ENCODE measurements at places on chromosomes 2 and 18.

DNA sequence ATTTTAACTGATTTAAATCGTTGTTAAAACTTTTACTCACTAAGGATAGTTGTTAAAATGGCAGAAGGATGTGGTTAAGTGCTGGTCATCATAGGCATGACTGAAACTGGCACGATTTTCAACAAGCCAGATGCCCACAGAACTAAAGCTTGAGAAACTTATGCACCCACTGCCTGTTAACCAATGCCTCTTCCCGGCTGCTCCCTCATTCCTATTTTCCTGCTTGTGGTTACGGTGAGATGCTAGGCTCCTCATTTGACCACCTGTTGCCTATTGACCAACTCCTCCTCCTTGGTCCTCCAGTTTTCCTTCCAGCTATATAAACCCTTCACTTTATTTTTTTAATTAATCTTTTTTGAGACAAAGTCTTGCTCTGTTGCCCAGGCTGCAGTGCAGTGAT is 238.7 kb downstream of the TFCP2L1 start:
- no peak for DNase-seq

DNA sequence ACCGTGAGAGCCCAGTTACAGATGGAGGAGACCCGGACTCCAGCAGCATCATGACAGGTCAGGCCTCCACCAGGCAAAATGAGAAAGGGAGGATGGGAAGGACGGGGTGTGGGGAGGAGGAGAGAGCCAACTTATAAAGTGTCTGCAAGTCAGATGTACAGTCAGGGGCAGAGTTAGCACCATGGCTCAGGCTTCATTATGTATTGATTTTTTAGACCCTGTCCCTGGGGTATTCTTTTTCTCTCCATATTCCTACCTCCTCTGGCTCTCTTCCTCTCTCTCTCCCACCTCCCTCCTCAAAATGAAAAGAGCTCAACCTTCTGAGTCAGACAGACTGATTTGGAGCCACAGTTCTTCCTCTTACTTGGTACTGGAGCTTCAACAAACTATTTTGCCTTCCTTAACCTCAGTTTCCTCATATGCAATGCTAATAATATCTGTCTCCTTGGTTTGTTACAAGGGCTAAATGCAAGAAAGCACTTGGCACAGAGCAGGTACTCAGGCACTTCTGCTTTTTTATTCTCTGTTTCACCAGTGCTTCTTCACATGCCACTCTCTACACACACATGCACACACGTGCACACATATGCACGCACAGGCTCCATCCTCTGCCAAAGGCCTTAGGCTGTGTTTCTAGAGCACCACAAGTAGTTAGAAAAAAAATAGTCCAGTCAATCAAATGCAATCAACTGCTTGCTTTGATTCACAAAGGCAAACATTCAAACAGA is 92.3 kb upstream of the PKDCC start:
- DNase-seq: no peak

DNA sequence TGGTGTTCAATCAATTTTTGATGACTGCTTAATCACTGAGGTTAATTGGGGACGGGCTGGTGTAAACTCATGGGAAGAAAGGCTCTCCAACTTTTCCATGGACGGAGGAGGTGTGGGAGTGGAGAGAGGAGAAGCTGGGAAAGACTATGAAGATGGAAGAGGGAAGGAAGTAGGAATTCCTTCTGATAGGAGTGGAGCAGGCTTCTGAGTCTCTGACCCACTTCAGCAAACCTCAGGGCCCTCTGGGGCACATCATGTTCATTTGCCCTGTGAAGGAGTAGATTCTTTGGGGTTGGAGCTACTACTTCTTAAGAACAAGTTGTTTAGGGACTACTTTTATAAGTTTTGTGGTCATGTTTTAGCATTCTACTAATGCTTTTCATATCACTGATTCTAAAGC is 87.0 kb upstream of the MAP4K3 start:
- DNase-seq: no peak

- DNase-seq: no peak
Measured at GRCh38 chr2:233359823-233360222, 5.5 kb downstream of the DGKD start.

- DNase-seq: no peak
Measured at GRCh38 chr2:185891403-185891802, 152.8 kb downstream of the FSIP2 start.

GRCh38 chr2:17441055-17441771 is 77.0 kb downstream of the RAD51AP2 start:
- DNase-seq: no peak

GRCh38 chr18:58787536-58788149 is 77.0 kb upstream of the ZNF532 start:
- DNase-seq: no peak

- DNase-seq: no peak
Measured at GRCh38 chr18:78790960-78791359, 188.7 kb upstream of the SALL3 start.

DNA sequence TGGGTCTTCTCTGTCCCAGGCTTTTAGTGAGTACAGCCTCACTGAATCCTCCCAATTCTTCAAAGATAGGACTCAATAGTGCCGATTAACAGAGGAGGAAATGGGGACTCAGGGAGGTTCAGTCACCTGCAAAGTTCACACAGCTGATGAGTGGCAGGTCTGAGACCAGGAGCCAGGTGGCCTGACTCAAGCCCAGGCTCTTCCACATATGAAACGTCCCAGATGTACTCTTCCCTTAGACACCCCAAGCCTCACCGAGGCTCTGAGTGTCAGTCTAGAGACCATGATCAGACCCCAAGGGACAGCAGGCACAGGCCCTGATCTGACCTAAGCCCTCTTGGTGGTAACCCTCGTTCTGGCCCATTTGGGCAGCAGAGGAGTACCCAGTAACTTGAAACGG is 115.2 kb downstream of the INHBB start:
- DNase-seq: no peak

DNA sequence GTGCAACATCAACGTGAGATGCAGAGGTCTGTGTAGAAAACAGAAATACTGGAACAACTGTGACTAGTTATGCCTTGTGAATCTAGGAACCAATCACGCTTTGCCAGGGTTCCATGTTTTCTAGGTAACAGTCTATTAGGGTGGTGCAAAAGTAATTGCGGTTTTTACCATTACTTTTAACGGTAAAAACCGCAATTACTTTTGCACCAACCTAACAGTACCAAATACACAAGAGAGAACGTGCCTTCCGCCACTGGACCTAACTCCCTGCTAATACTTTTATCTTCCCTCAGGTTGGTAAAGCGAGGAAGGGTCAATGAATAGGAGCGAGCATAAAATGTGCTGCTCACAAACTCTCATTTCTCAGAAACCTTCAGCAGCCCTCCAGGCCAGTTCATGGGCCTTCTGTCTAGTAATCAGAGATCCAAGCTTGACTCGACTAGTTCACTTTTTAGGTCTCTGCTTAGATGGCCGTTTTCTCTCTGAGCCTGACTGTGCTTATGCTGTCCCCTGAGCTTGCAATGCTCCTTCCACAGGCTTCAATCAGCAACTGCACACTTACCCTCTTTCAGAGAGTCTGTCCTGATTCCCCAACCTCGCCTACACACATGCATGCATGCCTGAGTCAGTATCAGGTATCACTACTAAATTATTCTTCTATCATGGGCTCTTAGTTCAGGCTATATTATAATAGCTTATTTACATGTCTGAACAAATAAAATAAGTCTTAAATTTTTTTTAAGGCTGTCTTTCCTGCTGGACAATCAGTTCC is 47.0 kb downstream of the PLEKHM3 start:
- no peak for DNase-seq

DNA sequence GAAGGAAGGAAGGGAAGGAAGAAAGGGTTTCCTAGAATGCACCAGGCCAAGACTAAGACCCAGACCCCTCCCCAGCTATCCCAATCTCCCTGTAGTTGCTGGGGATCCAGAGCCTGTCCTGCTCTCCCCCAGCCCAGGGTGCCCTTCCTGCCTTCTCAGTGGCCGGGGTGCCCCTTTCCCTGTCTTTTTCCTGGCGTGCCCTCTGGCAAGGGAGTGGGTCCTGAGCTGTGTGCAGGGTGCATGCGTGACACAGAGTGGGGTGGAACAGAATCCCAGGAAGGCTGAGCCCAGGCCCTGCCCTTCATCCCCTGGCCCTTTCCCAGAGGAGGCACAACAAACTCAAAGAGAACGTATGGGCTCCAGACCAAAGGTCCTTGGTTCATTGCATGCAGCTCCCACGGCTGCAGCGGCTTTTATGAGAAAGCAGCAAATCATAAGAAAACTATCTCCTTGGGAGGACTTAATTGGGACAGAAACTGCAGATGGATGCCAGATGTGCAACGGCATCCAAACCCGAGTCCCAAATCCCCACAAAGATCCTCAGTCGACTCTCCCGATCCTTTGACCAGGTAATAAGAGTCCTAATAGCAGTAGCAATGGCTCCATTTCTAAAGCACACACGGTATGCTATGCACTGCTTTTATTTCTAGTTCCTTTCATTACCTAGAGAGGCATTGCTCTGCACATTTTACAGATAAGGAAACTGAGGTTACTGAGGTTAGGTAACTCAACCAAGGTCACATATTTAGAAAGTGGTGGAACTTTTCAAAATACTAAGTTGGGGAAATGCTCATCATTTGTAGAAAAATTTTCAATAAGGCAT is 12.7 kb upstream of the ARID5A start:
- DNase-seq: no peak

DNA sequence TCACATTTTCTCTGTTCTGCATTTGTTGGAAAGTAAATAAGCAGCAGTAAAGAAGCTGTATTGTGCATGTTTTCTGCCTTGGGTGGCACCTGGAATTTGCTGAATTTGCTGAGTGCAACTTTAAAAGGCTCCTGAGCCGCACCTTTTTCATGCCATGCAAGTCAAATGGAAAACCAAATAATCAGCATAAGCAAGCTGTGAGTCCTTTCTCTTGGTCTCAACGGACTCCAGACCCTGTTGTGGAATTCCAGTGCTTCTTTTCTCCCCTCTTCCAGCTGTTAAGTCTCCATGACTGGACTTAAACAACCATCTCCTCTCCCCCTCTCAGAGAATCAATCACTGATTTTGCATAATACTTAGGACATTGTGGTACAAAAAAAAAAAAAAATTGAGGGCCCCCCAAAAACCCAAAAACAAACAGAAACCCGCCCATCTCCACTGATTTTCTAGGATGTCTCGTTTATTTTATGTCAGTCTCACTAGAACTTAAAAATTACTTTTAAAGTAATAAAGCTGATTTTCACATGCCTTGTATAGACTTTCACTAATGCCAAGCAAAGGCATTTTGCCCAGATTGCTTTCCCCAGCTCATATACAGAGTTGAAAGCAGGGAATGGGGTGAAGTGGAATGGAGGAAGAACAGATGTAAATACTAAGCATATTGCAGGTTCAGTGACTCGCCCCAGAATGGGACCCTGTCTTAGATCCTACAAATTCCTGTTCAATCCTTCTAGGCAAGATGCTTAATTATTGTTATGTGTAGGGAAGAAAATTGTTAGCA is 5.1 kb upstream of the CETN1 start:
- DNase-seq: no peak

- peak; percentile 39 for DNase-seq
Measured at GRCh38 chr2:48530033-48530811, at the start of gene STON1. STON1 (plus strand) TSS chr2:48530154; CDS start chr2:48580634, 50,480 bp downstream.

DNA sequence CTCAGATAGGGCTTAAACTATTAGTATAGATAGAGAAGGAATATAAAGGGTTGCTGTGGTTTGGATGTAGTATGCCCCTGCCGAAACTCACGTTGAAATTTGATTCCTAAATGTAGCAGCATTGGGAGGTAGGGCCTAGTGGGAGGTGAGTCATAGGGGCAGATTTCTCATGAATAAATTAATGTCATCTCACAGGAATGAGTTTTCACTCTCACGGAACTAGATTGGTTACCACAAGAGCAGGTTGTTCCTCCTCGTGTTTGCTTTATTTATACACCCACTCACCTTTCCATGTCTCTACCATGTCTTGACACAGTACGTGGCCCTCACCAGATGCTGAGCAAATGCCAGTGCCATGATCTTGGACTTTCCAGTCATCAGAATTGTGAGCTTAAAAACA is 218.2 kb downstream of the RBM43 start:
- DNase-seq: no peak

- DNase-seq: no peak
Measured at GRCh38 chr2:137525132-137525531, 439.1 kb upstream of the HNMT start.

GRCh38 chr2:184498936-184499335 is 99.4 kb upstream of the ZNF804A start:
- no peak for DNase-seq

GRCh38 chr18:70627182-70627802 is 338.4 kb downstream of the SOCS6 start:
- no peak for DNase-seq

DNA sequence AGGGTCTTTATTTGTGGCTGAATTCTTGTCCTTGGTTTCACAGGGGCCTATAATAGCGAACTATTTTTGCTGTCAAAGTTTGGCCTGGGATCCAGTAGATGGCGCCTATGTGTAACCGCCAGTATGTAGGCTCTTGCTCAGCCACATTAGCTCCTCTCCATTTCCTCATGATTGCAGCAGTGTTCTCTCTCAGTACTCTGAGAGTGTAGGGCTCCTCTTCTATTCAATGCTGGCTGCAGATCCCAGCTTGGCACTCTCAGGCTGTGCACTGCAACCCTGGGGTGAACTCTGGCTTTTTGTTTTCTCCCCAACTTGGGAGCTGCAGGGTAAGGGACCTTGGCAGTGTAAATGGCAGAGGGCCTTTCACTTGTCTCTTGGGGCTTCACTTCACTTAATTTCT is 344.6 kb upstream of the CHAC2 start:
- DNase-seq: no peak

- no peak for DNase-seq
Measured at GRCh38 chr2:96906729-96907114, 36.8 kb upstream of the SEMA4C start.

DNA sequence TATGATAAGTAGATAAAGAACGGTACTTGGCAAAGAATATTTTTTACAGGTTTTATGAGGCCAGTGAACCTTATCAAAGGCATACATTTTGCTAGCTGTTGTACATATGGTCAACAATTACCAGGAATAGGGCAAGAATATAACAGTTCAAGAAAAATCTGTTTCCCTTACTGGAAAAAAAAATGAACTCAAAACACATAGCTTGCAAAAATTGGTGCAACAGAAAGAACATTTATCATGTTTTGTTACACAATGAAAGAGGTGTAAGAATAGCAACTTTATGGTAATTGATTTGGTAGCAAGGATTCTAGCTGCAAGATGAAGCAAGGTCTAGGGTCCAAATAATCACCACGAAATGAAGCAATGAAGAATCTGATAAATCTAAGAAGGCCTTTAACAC is 41.6 kb downstream of the TTC21B start:
- no peak for DNase-seq

DNA sequence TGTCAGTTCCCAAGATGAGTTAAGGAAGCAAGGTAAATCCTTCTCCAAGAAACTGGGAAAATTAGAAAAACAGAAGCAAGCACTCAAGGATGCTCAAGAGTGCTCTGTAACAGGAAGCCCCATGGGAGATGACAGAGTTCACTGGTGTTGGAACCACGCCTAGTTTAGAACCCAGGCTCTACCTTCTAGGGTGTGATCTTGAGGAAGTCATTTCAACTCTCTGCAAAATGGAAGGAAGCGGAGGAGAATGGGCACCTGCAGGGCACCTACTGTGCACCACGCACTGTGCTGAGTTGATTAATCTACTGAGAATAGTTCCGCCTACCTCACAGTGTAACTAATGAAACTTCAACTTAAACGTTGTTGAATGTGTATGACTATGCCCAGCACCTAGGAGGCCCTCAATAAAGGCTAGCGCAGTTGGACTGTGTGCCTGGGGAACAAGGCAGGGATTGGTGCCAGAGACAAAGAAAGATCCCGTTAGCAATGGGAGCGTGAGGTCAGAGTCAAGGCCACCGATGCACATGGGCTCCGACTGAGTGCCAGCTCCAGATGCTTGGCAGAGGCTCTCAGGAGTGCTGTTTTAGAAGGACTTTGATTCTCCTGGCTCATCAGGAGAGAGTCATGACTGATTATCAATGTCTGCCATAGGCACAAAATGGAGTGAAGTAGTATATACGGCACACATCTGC is 93.7 kb downstream of the MAPK4 start:
- no peak for DNase-seq

- DNase-seq: no peak
Measured at GRCh38 chr2:1527153-1527992, 114.1 kb downstream of the TPO start.
